ENCODE measurements at places on chromosomes 6 and 20.

DNA sequence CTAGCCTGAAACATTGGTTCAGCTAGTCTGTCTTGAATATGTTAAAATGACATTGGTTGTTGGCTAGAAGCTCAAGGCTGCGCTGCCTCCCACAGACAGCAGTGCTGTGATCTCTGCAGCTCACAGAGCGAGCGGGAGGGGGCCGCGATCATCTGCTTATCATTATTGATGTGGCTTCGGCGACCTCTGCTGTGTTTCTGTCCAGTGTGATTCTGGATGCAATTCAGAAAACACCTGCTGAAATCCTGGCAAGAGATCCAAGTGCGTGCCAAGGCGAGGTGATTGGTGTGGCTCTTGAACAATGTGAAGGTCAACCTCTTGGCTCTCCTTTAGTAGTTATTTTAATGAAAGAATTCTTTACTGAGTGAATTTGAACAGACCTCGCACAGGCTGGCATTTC is 142.3 kb upstream of the SASH1 start:
- DNase-seq = no peak
- no peaks in the 10 kb centered on the region for H3K36me3 ChIP-seq
- peaks cover 18% of the 10 kb centered on the region for H3K4me1 ChIP-seq
- H3K27me3 ChIP-seq = no peaks in the 10 kb centered on the region
- H3K27ac ChIP-seq = no peak overlapping the region

DNA sequence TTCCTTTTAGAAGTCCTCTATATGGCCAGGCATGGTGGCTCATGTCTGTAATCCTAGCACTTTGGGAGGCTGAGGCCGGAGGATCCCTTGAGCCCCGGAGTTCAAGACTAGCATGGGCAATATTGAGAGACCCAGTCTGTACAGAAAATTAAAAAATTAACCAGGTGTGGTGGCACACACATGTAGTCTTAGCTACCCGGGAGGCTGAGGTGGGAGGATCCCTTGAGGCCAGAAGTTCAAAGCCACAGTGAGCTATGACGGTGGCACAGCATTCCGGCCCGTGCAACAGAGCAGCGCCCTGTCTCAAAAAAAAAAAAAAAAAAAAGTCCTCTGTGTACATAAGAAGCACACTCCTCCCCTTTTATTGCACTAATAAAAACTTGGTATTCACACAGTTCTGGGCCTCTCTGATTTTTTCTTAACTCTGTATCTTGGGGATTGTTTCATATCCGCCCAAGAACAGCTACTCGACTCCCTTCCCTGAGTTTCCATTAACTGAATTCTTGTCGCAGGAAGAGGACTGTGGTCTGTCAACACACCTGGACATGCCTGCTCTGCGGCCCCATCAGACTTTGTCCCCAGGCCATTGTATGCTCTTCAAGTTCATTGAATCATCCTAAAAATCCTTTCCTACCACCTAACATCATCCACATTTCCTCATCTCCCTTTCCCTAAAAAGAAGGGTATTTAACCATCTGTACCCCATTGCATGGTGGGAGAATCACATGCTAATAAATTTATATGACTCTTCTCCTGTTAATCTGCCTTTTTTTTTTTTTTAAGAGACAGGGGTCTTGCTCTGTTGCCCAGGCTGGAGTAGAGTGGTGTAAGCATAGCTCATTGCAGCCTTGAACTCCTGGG is 25.9 kb upstream of the PPP1R3G start:
- no peaks in the 10 kb centered on the region for H3K27me3 ChIP-seq
- H3K36me3 ChIP-seq = peaks cover 2% of the 10 kb centered on the region
- no peak for DNase-seq
- H3K4me1 ChIP-seq = no peaks in the 10 kb centered on the region
- H3K27ac ChIP-seq = no peak overlapping the region

- no peak overlapping the region for H3K27ac ChIP-seq
- H3K4me3 ChIP-seq = no peak overlapping the region
- peaks cover 3% of the 10 kb centered on the region for H3K27me3 ChIP-seq
- no peaks in the 10 kb centered on the region for H3K4me1 ChIP-seq
- DNase-seq = no peak
- no peaks in the 10 kb centered on the region for H3K36me3 ChIP-seq
These were observed 103.1 kb upstream of the SULF2 start for GRCh38 chr20:47888351-47888750.

DNA sequence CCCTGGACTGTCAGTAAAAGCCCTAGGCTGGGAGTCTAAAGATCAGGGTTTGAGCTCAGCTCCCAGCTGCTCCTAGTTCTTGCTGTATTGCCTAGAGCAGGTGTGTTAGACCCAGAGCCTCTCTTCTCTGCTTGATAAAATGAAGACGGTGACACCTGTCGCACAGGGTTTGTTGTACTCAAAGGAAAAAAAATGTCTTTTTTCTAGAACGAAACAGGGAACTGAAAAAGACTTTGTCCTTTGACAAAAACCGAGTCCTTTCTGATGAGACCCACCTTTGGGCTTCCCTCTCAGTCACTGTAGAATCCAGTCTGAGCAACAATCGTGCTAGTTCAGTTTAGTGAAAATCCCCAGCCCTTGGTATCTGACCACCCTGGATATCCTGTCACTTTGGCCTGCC is 102.1 kb upstream of the LAMP5 start:
- H3K36me3 ChIP-seq = peaks cover 13% of the 10 kb centered on the region
- no peaks in the 10 kb centered on the region for H3K4me1 ChIP-seq
- no peak overlapping the region for H3K27ac ChIP-seq
- no peak overlapping the region for H3K4me3 ChIP-seq
- DNase-seq = no peak

DNA sequence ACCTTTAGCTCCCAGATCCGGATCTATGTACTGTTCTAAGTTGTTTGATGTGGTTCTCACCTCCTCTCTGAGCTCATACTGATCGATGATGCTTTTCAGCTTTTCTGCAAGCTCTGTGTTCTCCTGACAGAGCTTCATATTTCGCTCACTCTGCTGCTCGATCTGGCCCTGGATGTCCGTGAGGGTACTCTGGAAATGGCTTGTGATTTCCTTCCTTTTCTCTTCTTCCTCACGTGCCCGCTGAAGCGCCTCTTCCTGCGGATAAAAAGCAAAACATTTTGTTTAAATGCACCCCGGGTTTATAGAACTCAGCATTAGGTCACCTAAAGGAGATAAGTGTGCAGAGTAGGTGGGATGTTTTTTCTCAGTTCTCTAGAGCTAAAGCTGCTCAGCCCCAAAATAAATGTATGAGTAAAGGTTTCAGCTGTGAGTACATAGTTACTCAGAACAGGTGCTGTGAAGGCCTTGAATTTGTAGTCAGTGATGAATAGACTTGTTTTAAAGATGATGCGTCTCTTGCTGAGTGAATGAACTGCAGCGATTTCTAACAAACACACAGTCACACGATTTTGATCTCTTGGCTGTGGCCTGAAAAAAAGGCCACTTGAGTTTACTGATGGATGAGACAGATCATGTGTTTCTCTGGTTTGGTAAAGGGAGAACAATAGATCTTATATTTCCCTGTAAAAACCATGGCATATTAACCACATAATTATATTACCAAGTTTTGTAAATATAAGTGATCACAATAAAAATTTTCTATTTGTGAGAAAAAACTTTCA is 29.1 kb downstream of the TXLNB start:
- peaks cover 7% of the 10 kb centered on the region for H3K4me1 ChIP-seq
- H3K27ac ChIP-seq = no peak overlapping the region
- H3K27me3 ChIP-seq = no peaks in the 10 kb centered on the region
- H3K36me3 ChIP-seq = no peaks in the 10 kb centered on the region
- no peak overlapping the region for H3K4me3 ChIP-seq

- H3K36me3 ChIP-seq = peaks cover 12% of the 10 kb centered on the region
- H3K27ac ChIP-seq = no peak overlapping the region
- H3K4me3 ChIP-seq = no peak overlapping the region
- no peak for DNase-seq
- no peaks in the 10 kb centered on the region for H3K27me3 ChIP-seq
- H3K4me1 ChIP-seq = peaks cover 48% of the 10 kb centered on the region
These were observed 41.9 kb downstream of the ELOVL5 start for GRCh38 chr6:53306819-53307347.

DNA sequence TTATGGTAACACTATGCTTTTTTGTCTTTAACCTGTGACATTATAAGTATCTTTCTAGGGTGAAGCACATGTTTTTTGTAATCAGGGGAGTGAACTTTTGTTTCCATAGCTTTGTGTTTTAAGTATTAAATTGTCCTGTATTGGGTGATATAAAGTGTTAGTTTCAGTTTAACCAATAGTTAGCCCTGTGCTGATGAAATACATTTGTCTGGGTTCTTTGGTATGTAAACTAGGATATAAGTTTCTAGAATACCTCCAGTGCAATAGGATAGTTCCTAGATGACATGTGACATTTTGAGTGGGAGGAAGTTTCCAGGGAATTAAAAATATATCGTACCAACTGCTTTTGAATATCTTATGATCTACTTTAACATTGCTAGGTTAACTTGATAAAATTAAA is 611.0 kb upstream of the MARCKS start:
- no peak overlapping the region for H3K4me3 ChIP-seq
- H3K27ac ChIP-seq = no peak overlapping the region
- no peak for DNase-seq

DNA sequence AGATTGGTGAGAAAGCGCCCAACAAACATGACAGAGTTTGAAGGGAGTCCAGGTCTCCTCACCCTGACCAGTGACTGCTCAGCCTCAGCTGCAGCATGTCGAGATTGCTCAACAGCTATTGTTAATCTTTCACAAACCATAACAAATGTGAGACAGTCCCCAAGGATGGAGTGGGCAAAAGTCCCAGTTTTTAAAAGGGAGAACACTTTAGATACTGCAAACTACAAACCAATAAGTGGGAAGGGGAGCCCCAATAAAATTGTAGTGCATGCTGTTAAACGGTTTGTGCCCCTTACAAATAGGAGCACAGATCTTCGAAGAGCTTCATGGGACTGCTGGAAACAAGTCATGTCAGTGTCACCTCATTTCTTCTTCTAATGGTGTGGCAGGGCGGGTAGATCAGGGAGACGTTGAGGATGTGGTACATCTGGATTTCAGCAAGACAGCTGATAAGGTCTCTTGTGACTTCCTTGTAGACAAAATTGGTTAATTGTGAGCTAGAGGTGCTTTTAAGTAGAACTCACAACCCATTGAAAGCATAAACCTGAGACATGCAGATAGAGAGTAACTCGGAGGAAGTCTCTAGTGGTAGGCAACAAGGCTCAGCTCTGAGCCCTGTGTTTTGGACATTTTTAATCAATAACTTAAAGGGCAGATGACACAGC is 134.0 kb upstream of the ARMC2 start:
- H3K4me3 ChIP-seq = no peak overlapping the region
- no peak overlapping the region for H3K27ac ChIP-seq
- peaks cover 2% of the 10 kb centered on the region for H3K27me3 ChIP-seq

DNA sequence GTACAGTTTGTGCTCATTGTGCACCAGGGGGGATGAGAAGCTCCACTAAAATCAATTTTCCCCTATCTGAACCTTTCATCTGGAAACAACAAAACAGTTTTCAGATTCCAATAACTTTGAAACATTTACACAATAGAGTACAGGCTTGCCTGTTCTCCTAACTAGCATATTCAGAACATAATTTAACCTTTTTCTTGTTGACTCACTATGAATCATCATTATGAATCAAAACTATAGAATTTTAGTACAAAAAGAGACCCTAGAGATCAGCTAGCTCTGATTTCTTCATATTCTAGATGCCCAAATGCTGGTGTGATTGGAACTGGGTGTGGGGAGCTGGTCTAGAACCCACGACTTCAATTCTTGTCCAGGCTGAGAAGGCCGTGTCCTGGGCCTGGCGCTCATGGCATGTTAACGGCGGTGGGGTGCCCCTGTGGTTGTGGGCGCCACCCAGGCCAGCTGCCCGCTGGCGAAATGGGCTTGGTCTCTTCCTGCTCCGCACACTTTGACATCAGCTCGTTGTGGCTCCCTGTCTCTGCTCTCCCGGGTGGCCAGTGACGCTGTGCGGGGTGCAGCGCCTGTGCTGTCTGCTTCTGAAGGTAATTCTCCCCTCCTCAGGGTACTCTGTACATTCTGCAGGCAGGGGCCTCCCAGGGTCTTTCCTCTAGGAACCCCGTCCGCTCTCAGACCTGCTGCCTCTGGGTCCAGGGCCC is 29.9 kb upstream of the AGPAT4 start:
- H3K4me1 ChIP-seq = peaks cover 3% of the 10 kb centered on the region
- no peak for DNase-seq
- H3K27me3 ChIP-seq = no peaks in the 10 kb centered on the region
- H3K36me3 ChIP-seq = peaks cover 9% of the 10 kb centered on the region
- no peak overlapping the region for H3K27ac ChIP-seq
- H3K4me3 ChIP-seq = no peak overlapping the region

- no peaks in the 10 kb centered on the region for H3K27me3 ChIP-seq
- DNase-seq = no peak
- H3K4me3 ChIP-seq = no peak overlapping the region
- H3K27ac ChIP-seq = no peak overlapping the region
These were observed 482.7 kb upstream of the JARID2 start for GRCh38 chr6:14763139-14763538.

DNA sequence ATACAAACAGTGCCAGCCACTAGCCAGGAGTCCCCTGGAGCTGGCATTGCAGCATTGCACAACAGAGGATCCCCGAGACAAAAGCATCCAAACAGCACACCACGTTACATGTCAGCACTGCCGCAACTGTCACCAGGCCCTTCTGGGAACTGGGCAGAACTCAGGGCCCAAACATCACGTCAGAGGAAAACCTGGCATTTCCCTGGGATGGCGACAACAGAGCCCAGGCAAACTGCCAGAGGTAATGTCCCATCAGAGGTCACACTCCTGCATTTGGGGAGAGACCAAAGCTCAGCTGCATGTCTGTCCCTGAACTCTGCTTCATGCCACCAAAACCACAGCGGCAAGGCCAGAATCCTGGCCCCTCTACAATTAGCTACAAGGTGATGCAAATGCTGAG is 36.3 kb downstream of the PPP1R3G start:
- H3K36me3 ChIP-seq = peaks cover 2% of the 10 kb centered on the region
- H3K27me3 ChIP-seq = no peaks in the 10 kb centered on the region
- H3K4me3 ChIP-seq = no peak overlapping the region
- no peak overlapping the region for H3K27ac ChIP-seq
- no peaks in the 10 kb centered on the region for H3K4me1 ChIP-seq

DNA sequence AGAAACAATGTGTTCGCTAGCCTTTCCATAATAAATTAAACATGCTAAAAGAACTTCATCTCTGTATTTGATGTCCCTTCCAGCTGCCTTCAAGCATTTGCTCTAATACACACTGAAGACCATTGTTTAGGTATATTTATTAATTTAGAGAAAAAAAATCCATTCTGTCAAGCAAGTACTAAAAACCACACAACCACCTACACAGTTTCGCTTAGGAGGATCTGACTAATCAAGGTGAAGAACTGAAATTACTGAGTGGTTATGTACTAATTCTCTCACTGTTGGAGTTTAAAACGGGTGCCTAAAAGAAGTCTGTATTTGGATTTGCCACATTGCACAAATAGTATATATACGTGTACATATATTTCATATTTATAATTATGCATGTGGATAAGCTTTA is 58.9 kb downstream of the GMDS start:
- no peak for DNase-seq
- no peaks in the 10 kb centered on the region for H3K27me3 ChIP-seq

GRCh38 chr20:19291024-19291817 is 78.8 kb downstream of the SLC24A3 start:
- no peaks in the 10 kb centered on the region for H3K4me1 ChIP-seq
- H3K4me3 ChIP-seq = no peak overlapping the region
- DNase-seq = no peak
- no peak overlapping the region for H3K27ac ChIP-seq
- H3K27me3 ChIP-seq = peaks cover 20% of the 10 kb centered on the region
- no peaks in the 10 kb centered on the region for H3K36me3 ChIP-seq

- peak overlapping the region; percentile 34 for H3K4me3 ChIP-seq
- peaks cover 3% of the 10 kb centered on the region for H3K27me3 ChIP-seq
- peaks cover 14% of the 10 kb centered on the region for H3K36me3 ChIP-seq
- no peak overlapping the region for H3K27ac ChIP-seq
- H3K4me1 ChIP-seq = peaks cover 28% of the 10 kb centered on the region
These were observed 35.3 kb downstream of the PANK2 start for GRCh38 chr20:3924304-3925112.

GRCh38 chr6:47352966-47353365 is 43.3 kb upstream of the TNFRSF21 start:
- no peak overlapping the region for H3K4me3 ChIP-seq
- H3K36me3 ChIP-seq = no peaks in the 10 kb centered on the region
- no peak overlapping the region for H3K27ac ChIP-seq
- no peaks in the 10 kb centered on the region for H3K4me1 ChIP-seq
